ENCODE measurements at places on chromosomes 12 and 14.

GRCh38 chr12:69430942-69431590, 39.1 kb upstream of the FRS2 start:
- DNase-seq: no peak

GRCh38 chr14:105525861-105526775, at the start of gene TMEM121:
Gene TMEM121, plus strand, starts transcription at chr14:105526583. Its CDS starts 2,252 bp downstream, at chr14:105528835.
- peak; percentile 98 for DNase-seq

DNA sequence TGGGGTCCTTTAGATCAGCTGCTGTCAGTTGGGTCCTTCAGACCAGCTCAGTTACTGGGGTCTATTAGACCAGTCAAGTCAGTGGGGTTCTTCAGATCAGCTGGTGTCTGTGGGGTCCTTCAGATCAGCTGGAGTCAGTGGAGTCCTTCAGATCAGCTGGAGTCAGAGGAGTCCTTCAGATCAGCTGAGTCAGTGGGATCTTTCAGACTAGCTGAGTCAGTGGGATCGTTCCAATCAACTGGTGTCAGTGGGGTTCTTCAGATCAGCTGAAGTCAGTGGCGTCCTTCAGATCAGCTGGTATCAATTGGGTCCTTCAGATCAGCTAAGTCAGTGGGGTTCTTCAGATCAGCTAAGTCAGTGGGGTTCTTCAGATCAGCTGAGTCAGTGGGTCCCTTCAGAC, 14.7 kb upstream of the LPCAT3 start:
- no peak for DNase-seq

GRCh38 chr14:93126111-93126510, 10.4 kb upstream of the ITPK1 start:
- DNase-seq: no peak

DNA sequence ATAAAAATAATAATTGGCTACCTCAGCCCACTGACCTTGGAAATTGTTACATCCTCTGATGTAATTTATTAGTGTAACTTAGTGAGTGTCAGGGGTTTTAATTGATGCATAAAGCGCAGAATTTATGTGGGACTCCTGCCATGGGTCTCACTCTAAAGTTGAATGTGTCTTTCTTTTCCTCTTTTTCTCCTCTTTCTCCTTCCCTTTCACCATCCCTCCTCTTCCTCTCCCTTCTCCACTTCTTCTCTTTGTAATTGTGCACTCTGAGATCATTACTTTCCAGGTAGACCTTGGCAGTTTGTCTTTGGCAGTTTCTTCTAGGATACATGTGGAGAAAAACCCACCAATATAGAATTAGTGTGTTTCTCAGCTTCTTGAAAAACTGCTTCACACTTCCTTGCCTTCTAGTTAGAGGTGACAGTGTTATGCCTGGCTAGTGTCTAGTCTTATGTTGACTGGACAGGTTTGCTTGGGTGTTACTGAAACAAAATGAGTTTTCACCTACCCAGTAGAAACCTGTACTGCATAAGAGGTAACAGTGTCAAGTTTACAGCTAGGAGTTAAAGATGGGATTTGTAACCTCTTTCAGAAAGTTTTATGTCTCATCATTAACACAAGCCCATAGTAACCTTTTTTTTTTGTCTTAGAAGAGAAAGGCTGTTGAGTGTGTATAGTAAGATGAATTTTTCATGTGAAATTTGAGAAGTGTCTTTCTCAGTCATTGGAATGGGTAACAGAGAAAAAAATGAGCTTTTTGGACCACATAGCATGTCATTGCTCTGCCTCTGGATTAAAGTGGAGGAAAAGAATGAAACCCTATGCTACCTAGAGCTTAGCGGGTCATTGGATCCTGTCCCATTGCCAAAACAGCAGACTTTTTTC, 18.6 kb downstream of the PELI2 start:
- no peak for DNase-seq

DNA sequence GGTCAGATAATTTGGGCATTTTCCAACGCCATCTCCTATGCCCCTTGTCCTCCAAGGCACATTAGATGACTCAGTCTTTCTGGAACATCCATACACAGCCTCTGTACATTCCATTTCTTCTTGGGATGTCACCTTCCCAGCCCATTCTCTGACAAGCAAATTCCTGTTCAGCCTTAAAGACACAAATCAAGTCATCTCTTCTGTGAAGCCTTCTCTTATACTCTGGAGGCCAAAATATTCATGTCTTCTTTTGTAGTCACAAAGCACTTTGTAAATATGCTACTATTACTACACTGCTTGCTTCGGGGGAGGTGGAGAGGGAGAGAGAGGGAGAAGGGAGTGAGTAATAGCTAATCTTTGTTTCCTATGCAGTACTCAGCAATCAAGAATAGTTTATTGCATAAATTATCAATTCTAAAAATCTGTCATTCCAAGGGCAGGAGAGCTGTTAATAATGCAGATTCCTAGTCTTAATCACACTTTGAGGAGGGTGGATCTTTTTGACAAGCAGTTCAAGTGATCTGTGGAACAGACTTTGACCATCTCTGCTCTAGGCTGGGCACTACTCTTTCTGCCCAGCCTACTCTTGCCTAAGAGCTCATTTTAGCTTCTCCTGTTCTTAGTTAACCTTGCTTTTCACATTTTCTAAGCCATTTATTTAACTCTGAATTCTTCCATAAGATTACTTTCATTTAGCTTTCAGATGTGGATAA, 27.9 kb downstream of the KCNMB4 start:
- no peak for DNase-seq

- peak; percentile 39 for DNase-seq
Observed at GRCh38 chr12:56645201-56645716, 525 bp downstream of the ATP5F1B start.

GRCh38 chr12:94046626-94047410, 101.6 kb upstream of the PLXNC1 start:
- DNase-seq: no peak

DNA sequence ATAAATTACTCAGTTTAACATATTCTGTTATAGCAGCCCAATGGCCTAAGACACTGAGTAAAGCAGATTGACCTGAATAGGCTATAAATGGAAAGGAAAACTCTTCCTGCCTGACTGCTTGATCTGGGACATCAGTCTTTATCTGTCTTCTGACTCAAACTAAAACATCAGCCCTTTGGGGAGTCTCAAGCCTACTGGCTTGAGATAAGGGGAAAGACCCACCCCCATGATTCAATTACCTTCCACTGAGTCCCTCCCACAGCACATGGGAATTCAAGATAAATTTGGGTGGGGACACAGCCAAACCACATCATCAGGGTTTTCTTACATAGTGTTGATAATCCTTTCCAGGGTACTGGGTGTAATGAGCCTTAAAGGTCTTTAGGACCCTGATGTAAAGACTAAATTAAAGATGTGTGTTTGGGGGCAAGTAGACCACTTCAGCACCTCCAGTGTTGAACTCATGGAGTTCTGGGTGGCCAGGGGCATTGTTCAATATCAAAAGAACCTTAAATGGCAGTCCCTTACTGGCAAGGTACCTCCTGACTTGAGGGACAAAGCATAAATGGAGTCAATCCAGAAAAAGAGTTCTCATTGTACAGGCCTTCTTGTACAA, 67.8 kb downstream of the TSHR start:
- DNase-seq: no peak

GRCh38 chr12:77070800-77071449, 5.6 kb upstream of the E2F7 start:
- no peak for DNase-seq

GRCh38 chr14:70810621-70811020, 1.3 kb upstream of the MAP3K9 start:
- no peak for DNase-seq

- no peak for DNase-seq
Observed at GRCh38 chr12:65319688-65320200, 41.3 kb downstream of the MSRB3 start.

All from H7 (cell line).